ENCODE measurements at places on chromosomes 5 and 9. TPM values are rescaled to one million over a fixed set of nuclear protein-coding genes. Genes with fewer than 3 reads are reported as not detected.

CMBL gene
- total RNA-seq: 0.94 TPM

DNA sequence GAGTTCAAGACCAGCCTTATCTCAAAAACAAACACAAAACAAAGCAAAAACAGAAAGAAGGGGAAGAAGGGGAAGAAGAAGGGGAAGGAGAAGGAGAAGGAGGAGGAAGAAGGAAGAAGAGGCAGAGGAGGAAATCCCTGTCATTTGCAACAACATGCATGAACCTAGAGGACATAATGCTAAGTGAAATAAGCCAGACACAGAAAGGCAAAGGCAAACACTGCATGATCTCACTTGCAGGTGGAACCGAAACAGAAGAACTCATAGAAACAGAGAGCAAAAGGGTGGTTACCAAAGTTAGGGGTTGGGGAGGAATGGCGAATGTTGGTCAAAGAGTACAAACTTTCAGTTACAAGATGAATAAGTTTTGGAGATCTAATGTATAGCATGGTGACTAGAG lies 135.4 kb downstream of the UGCG start:
- DNase-seq: no peak

HEMGN gene
- 0.61 TPM for total RNA-seq

GRCh38 chr5:91910247-91910646 lies 527.1 kb upstream of the ARRDC3 start:
- no peak for DNase-seq

- no peak for DNase-seq
Observed at GRCh38 chr9:114553202-114553601, 34.4 kb upstream of the ATP6V1G1 start.

DNA sequence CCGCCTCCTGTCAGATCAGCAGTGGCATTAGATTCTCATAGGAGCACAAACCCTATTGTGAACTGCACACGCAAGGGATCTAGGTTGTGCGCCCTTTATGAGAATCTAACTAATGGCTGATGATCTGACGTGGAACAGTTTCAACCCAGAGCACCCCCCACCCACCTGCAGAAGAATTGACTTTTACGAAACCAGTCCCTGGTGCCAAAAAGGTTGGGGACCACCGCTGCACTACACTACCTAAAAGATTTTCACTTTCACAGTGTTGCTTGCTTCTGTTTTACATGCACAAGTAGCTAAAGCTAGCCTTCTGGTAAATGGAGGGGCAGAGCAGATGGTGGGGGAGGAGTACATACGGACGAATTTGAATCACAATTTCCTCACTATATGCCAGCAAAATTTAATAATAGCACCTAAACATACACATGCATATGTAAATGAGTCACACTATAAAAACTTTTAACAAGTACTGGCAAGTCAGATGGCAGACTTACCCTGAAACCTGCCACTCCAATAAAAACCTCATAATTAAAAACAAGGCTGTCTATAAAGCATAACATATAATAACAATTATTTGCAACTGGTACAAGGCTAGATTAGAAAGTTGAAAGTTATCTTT lies 24.0 kb upstream of the CDKN2B start:
- DNase-seq: no peak

DNA sequence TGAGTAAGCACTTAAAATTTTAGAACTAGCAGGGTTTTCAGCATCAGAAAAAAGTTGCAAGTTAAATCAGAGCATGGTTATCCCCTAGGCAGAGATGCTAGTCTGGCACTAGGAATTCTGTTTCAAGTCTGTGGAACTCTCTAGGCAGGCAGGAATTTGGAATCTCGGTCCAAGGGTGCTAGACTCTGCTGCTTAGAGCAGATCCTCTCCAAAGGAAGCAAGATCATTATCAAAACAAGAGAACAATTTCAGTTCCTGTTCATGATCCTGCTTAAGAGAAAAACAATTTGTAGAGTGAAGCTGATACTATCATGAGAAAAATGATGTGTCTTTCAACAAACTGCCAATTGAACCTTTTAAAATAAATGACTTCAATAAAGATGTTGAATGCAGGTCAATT lies 420.7 kb downstream of the KIF4B start:
- DNase-seq: no peak

RLN2 gene
- total RNA-seq: 0.60 TPM

Measured in activated T-cell treated with anti-CD3 and anti-CD28 coated beads, Interleukin-2, amount 50 U/mL, for 4 hours (primary cell).